ENCODE measurements at places on chromosomes 2 and 18.

DNA sequence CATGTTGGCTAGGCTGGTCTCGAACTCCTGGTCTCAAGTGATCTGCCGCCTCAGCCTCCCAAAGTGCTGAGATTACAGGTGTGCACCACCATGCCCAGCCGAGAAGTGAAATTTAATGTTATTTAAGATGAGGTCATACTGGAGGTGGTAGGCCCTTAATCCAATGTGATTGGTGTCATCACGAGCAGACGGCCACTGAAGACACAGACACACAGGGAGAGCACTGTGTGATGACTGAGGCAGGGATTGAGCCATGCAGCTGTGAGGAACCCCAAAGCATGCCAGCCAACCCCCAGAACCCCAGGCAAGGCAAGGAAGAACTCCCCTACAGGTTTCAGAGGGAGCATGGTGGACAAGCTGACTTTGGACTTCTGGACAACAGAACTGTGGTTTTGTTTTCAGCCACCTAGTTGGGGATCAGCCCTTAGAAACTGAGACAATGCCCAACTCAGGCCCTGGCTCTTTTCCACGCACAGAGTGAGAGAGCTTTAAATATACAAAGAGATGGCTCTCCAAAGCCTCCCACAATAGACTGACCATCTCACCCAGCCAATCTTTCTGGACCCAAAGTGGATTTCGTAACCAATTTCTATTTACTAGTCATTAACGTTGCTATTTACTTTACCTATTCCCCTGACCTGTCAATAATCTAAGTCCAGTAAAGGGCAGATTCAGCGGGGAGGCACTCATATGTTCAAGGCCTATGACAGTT, 34.2 kb downstream of the TBC1D8 start:
- no peak for DNase-seq

- no peak for DNase-seq
Observed at GRCh38 chr2:200463452-200463851, 46.4 kb downstream of the KCTD18 start.

GRCh38 chr2:167749016-167749415, 498.4 kb downstream of the STK39 start:
- no peak for DNase-seq

GRCh38 chr2:200003444-200003843, 48.1 kb downstream of the MAIP1 start:
- DNase-seq, result no peak

GRCh38 chr2:10249798-10250197, 52.9 kb upstream of the HPCAL1 start:
- DNase-seq, result no peak

DNA sequence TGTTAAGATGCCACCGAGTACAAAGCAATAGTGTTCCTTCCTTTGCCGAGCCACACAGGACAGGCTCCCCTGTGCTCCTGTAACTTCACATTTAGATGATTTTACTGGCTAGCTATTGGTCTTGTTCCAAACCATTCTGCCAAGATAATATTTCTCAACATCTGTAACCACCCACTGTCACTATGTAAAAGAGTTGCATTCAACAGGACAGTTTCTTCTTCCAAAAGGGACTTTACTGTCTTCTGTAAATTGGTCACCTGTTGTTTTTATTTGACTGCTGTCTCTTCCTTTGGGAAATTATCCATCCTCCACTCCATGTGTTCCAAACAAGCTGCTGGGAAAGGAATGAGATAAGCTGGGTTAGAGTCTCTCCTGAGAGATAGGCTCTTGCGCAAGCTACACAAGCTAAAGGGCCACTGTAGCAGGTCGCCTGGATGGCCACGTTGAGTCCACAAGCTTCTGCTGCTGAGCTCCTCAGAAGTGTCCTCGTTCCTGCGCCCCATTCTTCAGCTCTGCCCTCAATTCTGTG, 14.4 kb upstream of the BZW1 start:
- DNase-seq, result no peak

- no peak for DNase-seq
Observed at GRCh38 chr18:74540652-74541421, 6.5 kb downstream of the CNDP1 start.

DNA sequence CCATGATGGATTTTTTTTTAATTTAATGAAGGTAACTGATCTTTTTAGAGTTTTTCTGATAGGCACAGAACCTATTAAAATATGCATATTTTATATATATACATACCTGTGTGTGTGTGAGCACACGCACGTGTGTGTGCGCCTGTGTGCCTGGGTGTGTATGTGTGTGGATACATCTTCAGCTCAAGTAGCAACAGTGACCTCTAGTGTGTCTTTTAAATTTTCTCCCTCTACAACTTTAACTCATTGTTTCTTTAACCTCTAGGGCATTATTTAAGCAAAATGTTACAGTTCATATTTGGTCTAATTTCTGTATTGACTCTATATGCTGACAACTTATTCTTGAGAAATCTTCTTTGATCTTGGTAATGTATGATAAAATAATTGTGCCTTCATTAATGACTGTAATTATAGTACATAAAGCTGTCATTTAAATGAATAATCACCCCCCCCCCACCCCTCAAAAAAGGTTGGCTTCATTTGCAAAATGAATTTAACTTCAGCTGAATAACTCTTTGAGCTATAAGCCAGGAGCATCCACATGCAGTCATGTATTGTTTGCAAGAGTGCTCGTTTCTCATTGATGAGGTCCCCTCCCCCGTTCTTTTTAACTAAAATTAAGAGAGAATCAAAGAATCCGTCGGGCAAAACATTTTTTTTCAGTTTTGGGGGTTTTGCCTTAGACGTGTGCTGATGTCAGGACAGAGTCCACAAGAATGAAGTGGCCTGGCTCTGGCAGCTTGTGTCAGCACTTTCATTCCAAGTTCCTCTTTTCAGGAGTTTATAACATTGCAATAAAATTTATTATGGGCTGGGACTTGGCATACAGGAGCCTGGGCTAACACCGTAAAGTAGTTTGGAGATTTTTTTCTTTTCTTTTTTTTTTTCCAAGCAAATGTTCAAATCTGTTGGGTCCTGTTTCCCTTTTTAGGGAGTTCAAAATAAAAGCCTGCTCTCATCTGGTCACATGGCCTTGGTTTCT, 80.0 kb downstream of the ETAA1 start:
- no peak for DNase-seq

- peak; percentile 8 for DNase-seq
Observed at GRCh38 chr2:197804758-197805714, 643 bp downstream of the PLCL1 start.

DNA sequence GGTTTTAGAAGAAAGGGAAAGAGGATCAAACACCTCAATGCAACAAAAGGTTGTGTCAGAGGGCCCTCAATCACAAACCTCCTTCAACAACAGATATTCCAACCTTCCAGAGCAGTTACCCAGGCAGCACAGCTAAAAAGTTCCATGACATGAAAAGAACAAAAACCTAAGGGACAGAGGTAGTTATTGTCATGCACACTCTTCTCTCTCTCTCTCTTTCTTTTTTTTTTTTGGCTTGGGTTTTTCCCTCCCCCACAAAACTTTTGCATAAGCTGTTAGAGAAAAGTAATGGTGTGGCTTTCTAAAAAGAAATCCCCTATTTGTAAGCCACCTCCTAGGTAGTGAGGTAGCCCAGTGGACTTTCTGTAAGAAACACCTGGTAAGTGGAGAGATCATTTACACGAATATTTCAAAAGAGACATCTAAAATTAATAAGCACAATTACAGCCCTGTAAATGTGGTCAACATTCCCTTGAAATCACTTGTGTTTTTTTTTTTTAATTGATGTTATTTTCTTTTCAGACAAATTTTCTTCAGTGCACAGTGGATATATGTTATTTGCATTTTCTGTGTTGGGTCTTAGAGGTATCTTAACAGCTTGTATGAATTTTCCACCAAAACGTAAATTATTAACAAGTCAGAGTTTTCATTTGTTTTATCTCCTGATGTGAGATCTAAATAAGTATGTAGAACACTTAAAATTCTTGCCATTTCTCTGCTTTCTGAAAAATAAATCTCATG, 48.4 kb downstream of the ZEB2 start:
- DNase-seq, result no peak

- DNase-seq, result no peak
Observed at GRCh38 chr18:5756823-5757222, 138.5 kb downstream of the TMEM200C start.

GRCh38 chr2:237041231-237041630, 44.5 kb upstream of the COPS8 start:
- DNase-seq, result no peak

- DNase-seq, result peak; percentile 76
Observed at GRCh38 chr18:26215247-26215970, 10.8 kb upstream of the TAF4B start.

DNA sequence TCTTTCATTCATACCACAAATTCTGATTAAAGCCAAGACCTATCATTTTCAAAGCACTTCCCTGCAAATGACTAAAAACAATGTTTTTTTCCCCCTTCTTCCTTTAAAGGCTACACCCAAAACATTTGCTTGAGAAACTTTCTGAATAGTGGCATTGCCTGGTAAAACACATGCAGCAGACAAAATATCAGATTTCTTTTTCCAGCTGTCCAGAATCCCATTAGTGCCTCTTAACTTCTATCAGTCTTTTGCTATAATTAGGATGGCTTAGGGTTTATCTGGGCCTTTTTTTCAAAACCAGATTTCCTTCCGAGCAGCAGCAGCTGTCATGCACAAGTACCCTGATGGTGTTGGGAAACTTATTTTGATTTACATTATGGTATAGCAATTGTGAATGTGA, 50.6 kb downstream of the ALPK2 start:
- no peak for DNase-seq

Measured in CD4-positive, alpha-beta T cell treated with Interleukin-4 for 4 hours (primary cell).